ENCODE measurements at places on chromosomes 5 and 9.

- no peak for DNase-seq
Observed at GRCh38 chr5:100901821-100902341, 1.2 kb downstream of the ST8SIA4 start.

GRCh38 chr5:757931-758697 is 26.4 kb downstream of the ZDHHC11B start:
- DNase-seq, result no peak

DNA sequence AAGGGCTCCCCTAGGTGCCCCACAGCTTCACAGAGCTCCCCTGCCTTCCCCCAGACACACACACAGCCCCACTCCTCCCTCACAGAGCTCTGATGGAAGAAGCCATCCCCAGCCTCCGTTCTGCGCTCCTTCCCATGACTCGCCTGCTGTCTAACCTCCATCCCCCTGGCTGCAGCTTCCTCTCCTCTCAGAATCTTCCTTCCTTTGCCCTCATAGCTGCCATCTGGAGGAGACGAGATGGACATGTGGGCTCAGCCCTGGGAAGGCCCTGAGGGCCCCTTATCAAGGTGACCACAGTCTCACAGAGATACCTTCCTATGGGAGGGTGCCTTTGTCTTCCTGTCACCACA is 94.3 kb downstream of the PCDH1 start:
- no peak for DNase-seq

GRCh38 chr9:103707181-103707580 is 386.9 kb upstream of the SMC2 start:
- no peak for DNase-seq

DNA sequence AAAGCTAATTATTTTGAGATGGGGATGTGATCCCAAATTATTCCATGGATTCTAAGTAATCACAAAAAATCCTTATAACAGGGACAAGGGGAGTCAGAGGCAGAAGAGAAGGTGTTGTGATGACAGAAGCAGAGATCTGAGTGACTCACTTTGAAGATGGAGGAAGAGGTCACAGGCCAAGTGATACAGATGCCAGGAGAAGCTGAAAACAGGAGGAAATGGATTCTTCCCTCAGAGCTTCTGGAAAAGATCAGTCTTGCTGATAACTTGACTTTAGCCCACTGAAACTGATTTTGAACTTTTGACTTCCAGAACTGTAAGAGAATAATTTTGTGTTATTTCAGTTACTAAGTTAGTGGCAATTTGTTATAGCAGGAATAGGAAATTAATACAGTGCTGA is 105.3 kb downstream of the GCNT1 start:
- no peak for DNase-seq

DNA sequence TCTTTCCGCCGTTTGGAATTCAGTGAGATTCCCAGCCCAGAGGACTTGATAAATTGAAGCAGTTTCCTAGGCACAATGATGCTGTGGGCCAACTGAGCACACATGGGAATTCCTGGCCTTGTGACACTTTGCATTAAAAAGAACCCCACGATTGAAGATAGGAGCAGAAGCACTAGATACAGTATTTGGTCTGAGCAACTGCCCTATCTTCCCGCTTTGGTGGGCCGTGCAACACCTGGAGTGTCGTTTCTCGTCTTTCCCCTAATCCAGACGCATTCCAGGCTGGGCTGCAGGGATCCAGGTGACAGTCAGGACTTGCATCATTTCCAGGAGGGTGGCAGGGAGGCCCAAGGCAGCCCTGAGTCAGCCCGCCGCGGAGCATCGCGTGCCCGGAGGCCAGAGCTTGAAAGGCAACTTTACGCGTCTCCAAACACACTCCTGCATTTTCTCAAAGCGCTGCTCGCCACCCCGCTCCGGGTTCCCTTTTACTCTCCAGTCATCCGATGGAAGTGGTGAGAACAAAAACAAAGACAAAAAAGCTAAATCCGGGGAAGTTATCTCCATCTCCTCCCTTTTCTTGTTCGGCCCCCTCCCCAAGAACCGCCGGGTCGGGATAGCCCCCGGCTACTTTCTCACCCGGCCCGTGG is 753 bp upstream of the STC2 start:
- DNase-seq, result no peak

DNA sequence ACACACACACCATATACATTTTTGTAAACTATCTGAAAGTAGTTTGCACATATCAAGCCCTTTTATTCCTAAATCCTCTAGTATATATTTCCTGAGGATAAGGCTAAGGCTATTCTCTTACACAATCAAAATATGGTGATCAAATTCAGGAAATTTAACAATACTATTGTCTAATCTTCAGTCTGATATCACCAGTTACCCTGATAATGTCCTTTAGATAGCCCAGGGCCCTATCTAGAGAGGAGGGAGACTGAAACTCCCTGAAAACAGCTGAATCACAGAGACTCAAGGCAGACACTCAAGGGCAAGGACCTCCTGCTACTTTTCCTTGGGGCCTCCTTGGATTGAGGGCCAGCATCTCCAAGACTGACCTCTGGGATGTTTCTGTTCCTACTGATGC is 30.4 kb downstream of the PTTG1 start:
- DNase-seq, result no peak

GRCh38 chr5:164191240-164191639 is 685.8 kb downstream of the MAT2B start:
- no peak for DNase-seq

DNA sequence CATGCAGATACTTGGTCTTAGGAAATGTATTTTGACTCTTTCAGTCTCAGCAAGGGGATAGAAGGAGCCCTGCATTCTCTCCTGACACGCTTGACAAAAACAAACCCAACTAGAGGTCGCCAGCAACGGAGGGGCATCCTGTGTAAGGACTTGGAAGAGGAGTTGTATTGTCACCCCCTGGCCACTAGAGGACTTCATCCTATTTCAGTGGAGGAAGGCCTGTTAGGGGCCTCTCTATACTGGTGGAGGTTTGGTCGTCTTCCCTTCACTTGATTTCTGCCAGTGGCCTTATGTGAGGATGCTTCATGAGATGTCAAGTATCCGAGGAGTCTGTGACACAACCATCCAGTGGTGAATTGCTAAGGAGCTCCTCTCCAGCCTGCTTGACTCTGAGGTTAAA is 122.8 kb upstream of the STC2 start:
- no peak for DNase-seq

GRCh38 chr9:22005021-22005701 is 3.9 kb downstream of the CDKN2B start:
- DNase-seq, result no peak

GRCh38 chr9:133852431-133852830 is 114.3 kb upstream of the SARDH start:
- no peak for DNase-seq

DNA sequence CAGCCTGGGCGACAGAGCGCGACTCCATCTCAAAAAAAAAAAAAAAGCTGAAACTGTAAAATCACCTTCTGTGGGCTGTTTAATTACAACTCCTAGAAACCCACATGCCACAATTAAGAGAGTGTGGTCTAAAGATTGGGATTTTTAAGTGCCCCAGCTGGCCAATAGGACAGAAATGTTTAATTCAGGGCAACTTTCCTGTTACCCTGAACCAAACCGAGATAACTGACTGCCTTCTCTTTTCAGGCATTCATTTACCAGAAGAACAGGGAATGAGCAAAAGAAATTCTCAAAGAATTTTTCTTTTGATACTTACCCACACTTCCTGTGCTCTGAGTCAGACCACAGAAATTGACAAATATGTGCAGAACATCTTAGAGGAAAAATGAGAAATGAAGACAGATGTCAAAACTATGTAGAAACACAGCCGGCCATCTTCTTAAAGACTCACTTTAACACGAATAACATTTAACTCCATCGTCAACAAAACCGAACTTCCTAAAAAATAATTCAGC is 221.3 kb upstream of the DAPK1 start:
- DNase-seq, result no peak

DNA sequence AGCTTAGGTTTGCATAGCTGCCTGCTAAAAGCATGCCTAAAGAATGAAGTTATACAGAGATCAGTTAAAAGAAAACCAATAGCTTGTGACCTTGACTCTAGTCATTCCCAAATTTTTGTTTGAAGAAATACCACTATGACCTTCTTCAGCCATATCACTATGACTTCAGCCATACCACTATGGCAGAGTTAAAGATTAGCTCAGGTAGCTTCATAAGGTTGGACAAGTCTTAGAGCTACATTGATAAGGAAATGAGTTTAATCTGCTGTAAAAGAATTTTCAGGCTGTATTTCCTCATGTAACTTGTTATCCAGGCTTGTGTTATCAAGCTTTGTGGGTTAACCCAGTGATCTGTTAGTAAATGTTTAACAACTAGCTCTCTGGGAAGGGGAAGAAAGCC is 30.7 kb downstream of the C6 start:
- DNase-seq, result no peak

- DNase-seq, result no peak
Observed at GRCh38 chr5:133360693-133361472, 251.5 kb downstream of the FSTL4 start.

- DNase-seq, result no peak
Observed at GRCh38 chr9:101326035-101326434, 58.8 kb downstream of the BAAT start.

GRCh38 chr5:114054594-114054993 is 307.3 kb upstream of the KCNN2 start:
- DNase-seq, result no peak

GRCh38 chr9:133592731-133593409 is 16.3 kb downstream of the FAM163B start:
- no peak for DNase-seq

DNA sequence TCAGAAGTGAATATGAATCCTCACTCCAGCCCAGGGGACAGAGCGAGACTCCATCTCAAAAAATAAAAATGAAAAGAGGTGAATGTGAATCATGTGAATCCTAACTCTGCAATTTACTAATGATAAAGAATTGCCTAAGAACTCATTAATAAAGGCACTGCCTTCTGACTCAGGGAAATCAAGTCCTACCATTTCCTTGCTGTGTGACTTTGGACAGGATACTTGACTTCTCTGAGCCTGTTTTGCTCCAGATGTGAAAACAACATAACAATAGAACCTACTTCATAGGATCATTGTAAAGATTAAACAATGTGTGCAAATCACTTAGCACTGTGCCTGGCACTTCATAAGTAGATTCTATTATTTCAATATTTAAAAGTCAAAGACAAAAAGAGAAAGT is 15.1 kb upstream of the PWWP2A start:
- DNase-seq, result no peak

GRCh38 chr5:33343676-33344327 is 97.0 kb upstream of the TARS1 start:
- DNase-seq, result no peak

- DNase-seq, result no peak
Observed at GRCh38 chr9:114616684-114617520, 5.8 kb downstream of the TMEM268 start.

- DNase-seq, result no peak
Observed at GRCh38 chr9:96071815-96072124, 196.3 kb downstream of the ERCC6L2 start.

DNA sequence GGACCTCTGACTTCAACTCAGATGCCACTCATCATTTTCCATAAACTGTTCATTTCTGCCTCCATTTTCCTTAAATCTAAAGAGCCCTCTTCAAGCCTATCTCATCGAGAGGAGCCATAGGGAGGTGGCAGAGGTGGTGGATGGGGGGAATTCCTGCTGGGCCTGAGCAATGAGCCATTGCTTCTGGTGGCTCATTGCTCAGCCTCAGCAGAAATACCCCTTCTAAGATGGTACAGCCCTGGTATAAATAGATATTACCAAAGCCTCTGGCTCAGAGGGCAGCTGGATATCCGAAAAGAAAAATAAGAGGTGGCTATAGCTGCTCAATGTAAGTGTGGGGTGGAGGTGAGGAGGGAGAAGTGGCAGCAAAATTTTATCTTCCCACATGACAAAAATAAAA is 313.5 kb downstream of the CAAP1 start:
- DNase-seq, result no peak

DNA sequence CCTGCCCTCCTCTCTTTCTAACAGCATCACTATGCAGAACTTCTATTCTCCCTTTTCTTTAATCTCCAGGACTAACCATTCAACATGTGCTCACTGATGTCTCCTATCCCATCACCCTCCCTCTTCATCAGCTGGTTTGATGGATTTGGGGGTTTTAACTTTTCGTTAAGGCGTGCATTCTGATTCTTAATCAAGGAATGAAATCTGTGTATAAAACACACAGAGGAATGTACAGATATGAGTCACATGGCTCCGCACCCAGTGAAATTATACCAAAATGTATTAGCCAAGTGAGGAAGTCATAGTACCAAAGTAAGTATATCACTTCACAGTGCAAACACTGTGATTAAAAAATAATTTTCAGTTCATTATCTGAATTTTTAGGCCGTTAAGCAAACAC is 35.2 kb downstream of the MARCHF11 start:
- DNase-seq, result no peak

- DNase-seq, result no peak
Observed at GRCh38 chr5:166282939-166283338, 2008.5 kb upstream of the WWC1 start.

- DNase-seq, result no peak
Observed at GRCh38 chr5:166909926-166910325, 1381.5 kb upstream of the WWC1 start.

GRCh38 chr5:135887881-135888614 is 7.6 kb downstream of the IL9 start:
- peak; percentile 10 for DNase-seq

DNA sequence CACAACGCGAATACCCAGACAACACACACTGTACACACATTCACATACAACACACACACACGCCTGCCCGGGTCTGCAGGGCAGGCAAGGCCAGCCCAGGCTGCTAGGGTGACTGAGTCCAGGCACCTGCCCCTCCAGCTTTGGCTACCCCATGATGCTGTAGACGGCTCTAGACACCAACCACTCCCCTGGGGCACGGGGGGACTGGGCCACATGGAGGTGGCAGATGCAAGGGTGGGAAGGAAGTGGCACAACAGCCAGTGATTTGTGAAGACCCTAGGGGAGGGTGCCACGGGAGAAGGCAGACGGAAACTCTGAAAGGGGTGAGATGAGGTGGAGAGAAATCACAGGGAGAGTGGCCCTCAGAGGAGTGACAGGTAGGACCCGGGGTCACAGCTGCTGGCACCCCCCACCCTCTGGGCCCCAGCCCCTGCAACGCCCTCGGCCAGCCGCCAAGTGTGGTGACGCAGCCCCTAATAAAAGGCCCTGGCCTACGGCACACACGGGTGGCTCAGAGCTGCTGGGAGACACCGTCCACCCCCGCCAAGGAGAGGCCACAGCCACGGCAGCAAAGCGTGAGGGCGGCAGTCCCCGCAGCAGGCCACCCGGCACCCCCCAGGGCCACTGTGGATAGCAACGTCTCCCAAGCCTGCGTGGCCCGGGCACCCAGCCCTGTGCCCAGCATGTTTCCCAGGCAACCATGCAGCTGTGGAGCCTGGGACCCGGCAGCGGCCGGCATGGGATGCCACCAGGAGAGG is 6.6 kb upstream of the CCDC187 start:
- no peak for DNase-seq

GRCh38 chr5:2269656-2270055 is 386.9 kb upstream of the IRX4 start:
- no peak for DNase-seq
